ENCODE measurements at places on chromosomes 2 and 18.

GRCh38 chr2:215354771-215355695 is 43.2 kb downstream of the ATIC start:
- DNase-seq, result no peak

DNA sequence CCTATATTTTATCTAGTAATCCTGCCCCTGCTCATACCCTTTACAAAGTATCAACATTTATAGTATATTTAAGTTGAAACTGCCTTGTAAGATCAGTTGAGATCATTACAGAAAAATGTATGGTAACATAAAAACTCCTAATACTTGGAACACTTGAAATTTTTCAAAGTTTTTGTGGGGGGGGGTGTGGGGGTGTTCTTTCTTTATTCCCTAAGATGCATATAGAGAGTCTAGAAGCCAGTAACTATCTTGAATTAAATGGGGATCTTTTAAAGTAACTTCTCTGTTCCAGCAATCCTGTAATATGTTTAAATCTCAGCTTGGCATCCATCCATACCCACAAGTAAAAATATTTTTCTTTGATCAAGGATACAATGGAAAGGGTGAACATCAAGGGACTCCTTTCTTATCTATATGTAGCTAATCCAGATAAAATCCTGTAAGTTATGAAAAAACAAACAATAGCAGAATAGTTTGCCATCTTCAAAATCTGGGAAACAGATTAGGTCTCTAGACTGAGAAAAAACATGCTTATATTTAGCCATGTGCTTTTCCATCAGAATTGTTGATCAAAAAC is 455.3 kb downstream of the MEIS1 start:
- DNase-seq, result no peak

- no peak for DNase-seq
Observed at GRCh38 chr2:164498836-164499235, 122.4 kb downstream of the GRB14 start.

- DNase-seq, result no peak
Observed at GRCh38 chr2:225768741-225769140, 369.2 kb downstream of the NYAP2 start.

Data from stimulated activated CD4-positive, alpha-beta T cell treated with anti-CD3 and anti-CD28 coated beads, TNF-alpha, amount 100 ng/mL, for 4 hours (primary cell).